ENCODE measurements at places on chromosomes 7 and 10. TPM values are rescaled to one million over a fixed set of nuclear protein-coding genes. Genes with fewer than 3 reads are reported as not detected.
A peak's percentile ranks its signal among the peaks of the same experiment; 100 is the strongest.

DNA sequence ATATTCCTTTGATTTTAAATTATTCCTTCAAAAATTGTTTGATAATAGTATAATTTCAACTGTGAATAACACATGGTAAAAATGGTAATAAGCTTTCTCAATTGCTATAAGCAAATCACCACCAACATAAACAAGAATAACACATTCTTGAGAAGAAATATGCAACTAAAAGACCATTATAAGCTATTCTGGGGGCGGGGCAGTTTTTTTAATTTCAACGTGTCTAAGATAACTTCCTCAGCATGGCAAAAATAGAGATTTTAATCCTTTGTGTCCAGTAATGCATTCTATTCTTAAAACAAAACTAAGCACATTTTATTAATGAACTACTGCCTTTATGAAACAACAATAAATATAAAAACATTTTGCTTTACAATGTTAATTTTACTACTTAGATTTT, 1.5 kb downstream of the DNAJC12 start:
- no peak overlapping the region for H3K4me3 ChIP-seq
- H3K27ac ChIP-seq = no peak overlapping the region
- H3K36me3 ChIP-seq = no peaks in the 10 kb centered on the region
- H3K27me3 ChIP-seq = no peaks in the 10 kb centered on the region

Gene SSC4D
- total RNA-seq = 1.6 TPM

Gene HHEX
- 10.1 TPM for total RNA-seq

GRCh38 chr10:103765168-103765567, 90.2 kb downstream of the SH3PXD2A start:
- no peak overlapping the region for H3K27ac ChIP-seq
- H3K36me3 ChIP-seq = no peaks in the 10 kb centered on the region
- H3K4me3 ChIP-seq = no peak overlapping the region
- H3K4me1 ChIP-seq = 0 out of 2 replicates have a peak, but pooled peaks cover 13% of the 10 kb centered on the region
- DNase-seq = no peak

Gene C10orf143
- total RNA-seq = 1.0 TPM

DNA sequence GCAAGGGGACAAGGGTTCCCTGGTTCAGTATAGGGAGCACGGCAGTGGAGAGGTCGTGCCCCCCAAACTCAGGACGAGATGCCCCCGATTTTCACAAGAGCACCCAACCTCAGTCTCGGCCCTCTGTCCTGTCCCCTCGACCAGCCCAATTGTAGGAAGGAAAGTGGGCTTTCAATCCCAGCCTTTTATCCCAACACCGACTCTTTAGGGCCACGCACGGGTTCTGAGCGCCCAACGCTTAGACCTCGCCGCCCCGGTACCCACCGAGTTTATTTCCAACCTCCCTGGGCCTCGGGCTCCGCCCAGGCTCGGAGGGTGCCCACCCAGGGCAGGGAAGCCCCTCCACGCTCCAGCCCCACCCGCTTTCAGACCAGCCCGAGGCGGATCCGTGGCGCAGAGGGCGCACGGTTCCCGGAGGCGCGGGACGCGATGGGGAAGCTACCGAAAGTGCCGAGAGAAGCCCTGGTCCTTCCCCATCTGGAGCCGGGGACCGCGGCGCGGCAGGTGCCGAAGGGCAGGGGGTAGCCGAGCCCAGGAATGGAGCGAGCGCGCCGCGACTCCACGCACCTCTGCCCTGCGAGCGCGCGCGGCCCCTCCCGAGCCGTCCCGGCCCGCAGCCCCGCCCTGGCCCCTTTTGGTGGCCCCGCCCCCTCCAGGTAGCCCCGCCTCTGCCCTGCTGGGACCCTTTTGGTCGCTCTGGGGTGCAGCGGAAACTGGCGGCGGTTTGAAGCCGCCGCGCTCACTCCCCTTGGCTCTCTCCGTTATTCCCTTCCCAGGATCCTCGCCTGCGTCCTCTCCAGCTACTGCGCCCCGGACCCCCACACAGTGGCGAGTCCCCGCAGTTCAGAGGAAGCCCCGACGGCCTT, 20.4 kb downstream of the GRID2IP start:
- H3K27me3 ChIP-seq = peaks cover 6% of the 10 kb centered on the region
- peaks cover 4% of the 10 kb centered on the region for H3K4me1 ChIP-seq
- no peaks in the 10 kb centered on the region for H3K36me3 ChIP-seq
- no peak overlapping the region for H3K27ac ChIP-seq

DNA sequence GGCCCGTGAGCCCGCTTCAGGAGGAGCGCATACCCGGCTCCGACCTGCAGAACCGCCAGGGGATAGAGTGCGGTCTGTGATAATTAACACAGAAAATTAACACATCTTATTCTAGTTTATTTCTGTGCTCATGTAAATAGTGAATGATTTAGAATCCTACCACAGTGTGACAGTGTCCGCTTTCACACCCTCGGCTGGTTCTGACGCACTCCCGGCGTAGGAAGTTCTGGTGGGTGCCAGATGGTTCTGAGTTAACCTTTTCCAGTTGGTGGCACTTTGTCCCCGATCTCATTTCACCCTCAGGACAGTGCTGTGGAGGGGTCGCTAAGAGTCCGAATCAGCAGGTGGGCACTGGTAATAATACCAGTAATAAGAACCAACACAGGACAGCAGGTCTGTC, 28.3 kb upstream of the FXYD4 start:
- no peak overlapping the region for H3K4me3 ChIP-seq
- H3K27ac ChIP-seq = no peak overlapping the region
- H3K27me3 ChIP-seq = no peaks in the 10 kb centered on the region
- H3K36me3 ChIP-seq = no peaks in the 10 kb centered on the region

GRCh38 chr10:128040096-128040495, 86.1 kb downstream of the MKI67 start:
- H3K36me3 ChIP-seq = no peaks in the 10 kb centered on the region
- no peak for DNase-seq
- H3K27me3 ChIP-seq = no peaks in the 10 kb centered on the region
- H3K27ac ChIP-seq = no peak overlapping the region

Gene ZNF853
- total RNA-seq = 1.4 TPM

DNA sequence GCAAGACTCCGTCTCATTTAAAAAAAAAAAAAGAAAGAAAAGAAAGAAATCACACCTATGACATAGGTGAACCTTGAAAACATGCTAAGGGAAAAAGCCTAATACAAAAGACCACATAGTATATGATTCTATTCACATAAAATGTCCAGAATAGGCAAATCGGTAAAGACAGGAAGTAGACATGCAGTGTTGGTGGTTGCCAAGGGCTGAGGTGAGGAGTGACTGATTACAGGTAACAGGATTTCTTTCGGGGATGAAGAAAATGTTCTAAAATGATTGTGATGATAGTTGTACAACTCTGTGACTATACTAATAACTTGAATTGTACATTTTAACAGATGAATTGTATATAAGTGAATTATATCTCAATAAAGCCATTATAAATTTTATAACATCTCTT, 3.3 kb downstream of the XPNPEP1 start:
- H3K4me1 ChIP-seq = peaks cover 12% of the 10 kb centered on the region
- H3K4me3 ChIP-seq = no peak overlapping the region
- no peaks in the 10 kb centered on the region for H3K36me3 ChIP-seq
- DNase-seq = no peak
- no peak overlapping the region for H3K27ac ChIP-seq
- no peaks in the 10 kb centered on the region for H3K27me3 ChIP-seq

GRCh38 chr10:108957681-108958080, 965.6 kb downstream of the XPNPEP1 start:
- no peak overlapping the region for H3K4me3 ChIP-seq
- H3K27ac ChIP-seq = no peak overlapping the region
- no peaks in the 10 kb centered on the region for H3K36me3 ChIP-seq

DNA sequence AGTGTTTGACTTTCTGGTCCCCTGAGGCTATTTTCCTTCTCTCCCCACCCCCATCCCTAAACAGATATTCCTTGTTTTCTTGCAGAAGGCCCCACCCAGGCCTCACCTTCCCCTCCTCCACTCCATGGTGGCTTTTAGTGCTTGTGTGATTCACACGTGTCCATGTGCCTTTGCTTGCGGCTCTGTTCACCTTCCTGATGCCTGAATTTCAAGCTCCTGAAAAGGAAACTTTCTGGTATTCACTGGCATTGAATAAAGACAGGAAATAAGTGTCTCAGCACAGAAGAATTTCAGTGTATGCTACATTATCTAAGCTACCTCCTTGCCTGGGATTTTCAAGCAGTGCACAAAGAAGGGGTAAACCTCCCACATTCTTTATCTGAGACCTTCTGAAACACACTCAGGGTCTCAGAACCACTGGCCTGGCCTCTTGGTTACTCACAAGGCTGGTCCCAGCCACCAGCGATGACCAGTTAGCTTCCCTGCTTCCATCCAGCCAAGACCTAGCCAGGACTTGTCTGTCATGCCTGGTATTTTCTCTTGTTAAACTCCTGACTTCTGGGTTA, 17.2 kb upstream of the UBE2H start:
- peak overlapping the region; percentile 64 for H3K27ac ChIP-seq
- H3K27me3 ChIP-seq = no peaks in the 10 kb centered on the region
- DNase-seq = peak; percentile 77
- H3K4me1 ChIP-seq = peaks cover 8% of the 10 kb centered on the region
- H3K4me3 ChIP-seq = no peak overlapping the region

Gene CALHM1
- total RNA-seq = not detected

Gene PPP1R17
- not detected for total RNA-seq

All from Panc1 (cell line).